Stimulated activated CD4-positive, alpha-beta T cell treated with anti-CD3 and anti-CD28 coated beads, Interleukin-4, amount 100 ng/mL, for 4 hours (primary cell): ENCODE measurements at places on chromosomes 16 and 17.

- no peak for DNase-seq
These were observed 94.5 kb upstream of the ZNF469 start for GRCh38 chr16:88288303-88288702.

GRCh38 chr16:84367750-84368307 is 509 bp upstream of the ATP2C2 start:
- DNase-seq: no peak

GRCh38 chr17:54814371-54814770 is 86.3 kb upstream of the TOM1L1 start:
- DNase-seq: no peak

DNA sequence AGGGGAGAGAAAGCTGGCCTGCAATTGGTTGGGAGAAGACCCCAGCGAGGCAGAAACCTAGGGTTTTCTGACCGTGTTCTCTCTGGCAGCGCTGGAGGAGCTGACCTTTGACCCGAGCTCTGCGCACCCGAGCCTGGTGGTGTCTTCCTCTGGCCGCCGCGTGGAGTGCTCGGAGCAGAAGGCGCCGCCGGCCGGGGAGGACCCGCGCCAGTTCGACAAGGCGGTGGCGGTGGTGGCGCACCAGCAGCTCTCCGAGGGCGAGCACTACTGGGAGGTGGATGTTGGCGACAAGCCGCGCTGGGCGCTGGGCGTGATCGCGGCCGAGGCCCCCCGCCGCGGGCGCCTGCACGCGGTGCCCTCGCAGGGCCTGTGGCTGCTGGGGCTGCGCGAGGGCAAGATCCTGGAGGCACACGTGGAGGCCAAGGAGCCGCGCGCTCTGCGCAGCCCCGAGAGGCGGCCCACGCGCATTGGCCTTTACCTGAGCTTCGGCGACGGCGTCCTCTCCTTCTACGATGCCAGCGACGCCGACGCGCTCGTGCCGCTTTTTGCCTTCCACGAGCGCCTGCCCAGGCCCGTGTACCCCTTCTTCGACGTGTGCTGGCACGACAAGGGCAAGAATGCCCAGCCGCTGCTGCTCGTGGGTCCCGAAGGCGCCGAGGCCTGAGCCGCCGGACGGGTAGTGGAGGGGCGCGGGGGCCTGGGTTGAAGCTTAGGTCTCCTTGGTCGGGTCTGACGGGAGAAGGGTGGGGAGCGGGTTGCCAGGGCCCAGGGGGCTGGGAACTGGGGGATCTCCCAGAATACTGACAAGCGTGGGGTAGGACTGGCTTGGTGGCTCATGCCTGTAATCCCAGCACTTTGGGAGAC is 7.4 kb upstream of the PYDC1 start:
- DNase-seq: no peak

GRCh38 chr17:42378959-42379594 is 9.2 kb downstream of the STAT3 start:
- DNase-seq: no peak

DNA sequence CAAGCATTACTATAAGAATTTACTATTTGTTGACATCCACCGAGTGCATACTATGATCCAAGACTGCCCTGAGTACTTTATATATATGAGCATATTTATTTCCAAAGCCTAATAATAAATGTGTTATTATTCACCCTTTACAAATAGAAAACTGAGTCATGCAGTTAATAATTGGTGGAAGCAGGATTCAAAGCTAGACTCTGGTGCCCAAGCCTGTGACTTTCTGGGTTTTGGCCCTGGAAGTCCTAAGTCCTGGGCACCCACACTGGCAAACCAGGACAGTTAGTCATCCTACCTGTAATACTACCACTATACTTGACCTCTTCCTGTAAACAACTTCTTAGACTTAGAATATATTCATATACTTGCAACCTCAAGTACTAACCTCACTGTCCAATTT is 257.4 kb upstream of the IRX5 start:
- no peak for DNase-seq

DNA sequence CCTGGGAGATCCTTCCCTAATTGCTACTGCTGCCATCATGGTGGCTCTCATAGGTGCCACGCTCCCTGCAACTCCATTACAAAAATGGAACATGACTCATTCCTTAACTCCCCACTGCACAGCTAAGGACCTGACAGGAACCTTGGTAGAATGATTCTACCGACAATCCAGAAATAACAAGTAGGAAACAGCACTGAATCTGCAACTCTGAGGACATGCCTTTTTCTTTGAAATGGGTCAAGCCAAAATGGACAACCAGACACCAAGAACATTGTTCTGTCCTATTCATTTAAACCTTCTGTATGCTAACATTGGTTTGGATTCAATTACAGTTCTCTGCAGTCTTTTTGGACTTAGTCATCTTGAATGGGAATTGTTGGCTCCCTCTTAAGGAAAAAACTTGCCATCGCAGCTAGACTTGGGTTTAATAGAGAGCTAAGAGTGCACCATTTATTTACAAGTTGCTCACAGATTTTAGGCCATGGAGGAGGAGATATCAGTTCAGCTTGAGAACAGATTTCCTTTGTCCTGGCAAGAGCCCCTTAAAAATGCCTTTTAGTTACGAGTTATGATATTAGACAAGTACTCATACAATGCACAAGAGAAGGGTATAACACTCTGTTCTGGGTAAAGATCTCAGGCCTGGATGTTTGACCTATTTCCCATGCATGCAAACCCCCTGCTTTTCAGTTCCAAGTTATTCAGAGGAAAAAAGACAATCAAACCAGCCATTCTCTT is 20.9 kb upstream of the NSRP1 start:
- DNase-seq: no peak

DNA sequence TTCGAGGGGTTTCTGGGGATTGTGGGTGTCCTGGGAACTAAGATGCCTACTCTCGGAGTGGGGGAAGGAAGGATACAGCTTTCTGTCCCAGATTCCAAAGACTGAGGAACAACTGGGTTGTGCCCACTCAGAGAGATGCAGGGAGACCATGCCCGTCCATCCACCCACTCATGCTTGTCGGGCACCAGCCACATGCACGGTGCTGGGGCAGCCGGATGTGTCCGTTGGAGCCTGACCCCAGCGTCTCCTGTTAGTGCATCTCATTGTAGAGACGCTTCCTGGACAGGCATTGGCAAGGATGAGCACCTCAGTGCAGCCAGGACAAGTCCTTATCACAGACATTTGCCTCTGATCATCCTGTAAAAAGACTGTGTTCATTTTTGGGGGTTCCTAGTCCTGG is 58.1 kb downstream of the METRNL start:
- DNase-seq: no peak

DNA sequence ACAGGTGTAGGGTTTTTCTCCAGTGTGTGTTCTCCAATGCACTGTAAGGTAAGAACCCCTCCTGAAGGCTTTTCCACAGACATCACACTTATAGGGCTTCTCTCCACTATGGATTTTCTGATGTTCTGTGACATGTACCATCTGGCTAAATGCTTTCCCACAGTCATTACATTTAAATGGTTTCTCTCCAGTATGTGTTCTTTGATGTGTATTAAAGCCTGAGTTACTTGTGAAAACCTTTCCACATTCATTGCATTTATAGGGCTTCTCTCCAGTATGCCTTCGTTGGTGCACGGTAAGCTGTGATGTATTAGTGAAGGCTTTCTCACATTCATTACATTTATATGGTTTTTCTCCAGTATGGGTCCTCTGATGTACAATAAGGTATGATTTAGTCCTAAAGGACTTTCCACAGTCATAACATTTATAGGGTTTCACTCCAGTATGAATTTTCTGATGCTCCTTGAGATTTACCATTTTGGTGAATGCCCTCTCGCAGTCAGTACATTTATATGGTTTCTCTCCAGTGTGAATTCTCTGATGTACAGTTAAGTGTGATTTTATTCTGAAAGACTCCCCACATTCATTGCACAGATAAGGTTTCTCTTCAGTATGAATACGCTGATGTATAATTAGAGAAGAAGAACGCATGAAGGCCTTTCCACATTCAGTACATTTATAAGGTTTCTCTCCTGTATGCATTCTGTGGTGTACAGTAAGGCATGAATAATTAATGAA is 30.9 kb downstream of the ZNF624 start:
- DNase-seq: no peak

- DNase-seq: no peak
These were observed 9.7 kb upstream of the BAHCC1 start for GRCh38 chr17:81385320-81386111.

- DNase-seq: no peak
These were observed 11.1 kb downstream of the HIC1 start for GRCh38 chr17:2065949-2066400.

DNA sequence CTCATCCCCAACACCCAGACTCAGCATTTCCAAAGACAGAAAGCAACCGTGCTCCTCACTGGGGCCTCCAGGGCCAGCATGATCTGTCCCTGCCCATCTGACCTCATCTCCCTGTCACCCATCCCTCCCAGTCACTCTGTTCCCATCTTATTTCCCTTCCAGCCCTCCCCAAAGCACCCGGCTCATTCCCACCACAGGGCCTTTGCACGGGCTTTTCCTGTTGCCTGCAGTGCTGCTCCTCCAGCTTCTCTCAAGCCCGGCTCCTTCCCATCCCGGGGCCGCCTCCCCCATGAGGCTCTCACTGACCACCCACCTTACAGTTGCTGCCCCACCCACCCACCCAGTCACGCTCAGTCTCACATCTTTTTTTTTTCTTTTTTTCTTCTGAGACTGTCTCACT is 54.8 kb downstream of the RMI2 start:
- no peak for DNase-seq

DNA sequence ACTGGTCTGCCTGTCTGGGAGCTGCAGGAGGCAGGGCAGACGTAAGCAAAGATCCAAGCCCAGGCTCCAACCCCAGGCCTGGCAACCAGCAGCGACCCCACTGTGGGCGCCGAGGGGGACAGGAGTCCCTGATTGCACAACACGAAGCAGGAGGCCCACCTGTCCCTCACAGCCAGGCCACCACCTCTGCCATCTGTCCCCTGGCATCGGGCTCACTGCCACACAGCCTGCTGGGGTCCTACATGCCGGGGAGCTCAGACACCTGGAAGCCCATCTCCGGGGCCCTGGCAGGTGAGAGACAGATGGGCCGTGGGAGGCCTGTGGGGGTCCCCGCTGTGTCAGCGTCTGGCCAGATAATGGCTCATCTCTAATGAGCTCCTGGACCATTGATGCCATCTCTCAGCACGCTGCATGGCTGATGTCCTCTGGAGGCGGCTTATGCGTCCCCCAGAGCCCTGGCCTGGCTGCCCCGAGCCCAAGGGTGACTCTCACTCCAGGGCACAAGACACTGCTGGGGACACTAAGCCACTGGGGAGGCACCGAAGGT is 11.3 kb upstream of the RASD1 start:
- no peak for DNase-seq

DNA sequence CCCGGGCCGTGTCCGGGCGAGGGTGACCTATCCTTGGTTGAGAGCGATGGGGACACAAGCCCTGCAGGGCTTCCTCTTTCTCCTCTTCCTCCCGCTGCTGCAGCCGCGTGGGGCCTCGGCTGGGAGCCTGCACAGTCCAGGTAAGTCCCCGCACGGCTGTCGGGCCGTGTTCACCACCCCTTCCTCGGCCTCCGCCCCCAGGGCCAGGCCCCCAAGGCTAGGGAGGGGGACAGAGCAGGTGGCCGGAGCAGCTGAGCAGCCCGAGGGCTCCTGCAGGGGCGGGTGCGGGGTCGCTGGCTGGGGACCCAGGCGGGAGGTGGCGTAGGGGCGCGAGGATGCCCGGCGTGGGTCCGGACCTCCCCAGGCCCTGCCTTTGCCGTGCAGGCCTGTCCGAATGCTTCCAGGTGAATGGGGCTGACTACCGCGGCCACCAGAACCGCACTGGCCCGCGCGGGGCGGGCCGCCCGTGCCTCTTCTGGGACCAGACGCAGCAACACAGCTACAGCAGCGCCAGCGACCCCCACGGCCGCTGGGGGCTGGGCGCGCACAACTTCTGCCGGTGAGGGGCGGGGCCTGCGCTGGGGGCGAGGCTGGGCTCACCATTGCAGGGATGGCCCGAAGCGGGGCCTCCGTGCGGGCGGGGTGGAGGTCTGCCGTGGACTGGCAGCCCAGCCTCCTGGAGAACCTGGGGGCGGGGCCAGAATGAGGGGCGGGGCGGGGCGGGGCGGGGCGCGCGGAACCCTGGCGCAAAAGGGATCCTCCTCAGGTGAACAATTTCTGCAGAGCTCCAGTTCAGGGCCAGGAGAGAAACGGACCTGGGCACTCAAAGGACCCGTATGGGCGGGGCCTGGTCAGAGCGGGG is 631 bp downstream of the KREMEN2 start:
- DNase-seq: peak; percentile 54

- no peak for DNase-seq
These were observed 238.4 kb downstream of the BCAS3 start for GRCh38 chr17:60916043-60916442.

DNA sequence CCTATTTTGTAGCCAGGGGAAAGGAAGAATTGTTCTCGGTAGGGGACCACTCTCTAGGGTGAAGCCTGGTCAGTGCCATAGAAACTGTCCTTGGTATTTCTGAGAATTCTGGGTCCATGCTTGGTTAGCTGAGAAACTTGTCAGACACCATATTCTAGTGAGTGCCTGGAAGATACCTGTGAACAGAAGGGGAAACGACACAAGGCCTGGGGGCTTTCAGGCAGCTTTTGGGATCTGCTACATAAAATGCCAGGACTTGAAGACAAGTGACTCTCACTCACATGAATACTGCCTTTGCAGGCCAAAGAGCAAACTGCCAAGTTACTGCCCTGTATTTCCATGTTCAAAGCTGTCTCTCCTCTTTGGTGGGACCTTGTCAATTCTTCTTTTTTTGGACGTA is 18.3 kb downstream of the ODF4 start:
- DNase-seq: no peak

DNA sequence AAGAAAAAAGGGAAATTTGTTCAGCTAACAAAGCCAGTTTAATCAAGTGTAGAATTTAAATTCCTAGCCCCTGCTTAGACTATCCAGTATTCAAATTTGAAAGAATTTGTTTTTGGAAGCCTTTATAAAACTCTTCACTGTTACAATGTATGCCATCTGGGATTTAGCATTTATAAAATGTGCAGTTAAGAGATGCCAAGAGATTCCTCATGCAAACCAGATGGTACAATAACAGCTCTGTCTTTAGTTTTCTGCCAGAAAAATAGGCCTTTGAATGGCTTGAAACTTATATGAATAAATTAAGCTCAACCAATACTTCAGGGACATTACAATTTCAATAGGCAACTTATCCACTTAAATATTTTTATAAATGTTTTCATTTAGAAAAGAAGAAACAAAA is 6.8 kb upstream of the ANKS4B start:
- DNase-seq: no peak

- no peak for DNase-seq
These were observed 264.5 kb downstream of the FTO start for GRCh38 chr16:53968454-53968853.

DNA sequence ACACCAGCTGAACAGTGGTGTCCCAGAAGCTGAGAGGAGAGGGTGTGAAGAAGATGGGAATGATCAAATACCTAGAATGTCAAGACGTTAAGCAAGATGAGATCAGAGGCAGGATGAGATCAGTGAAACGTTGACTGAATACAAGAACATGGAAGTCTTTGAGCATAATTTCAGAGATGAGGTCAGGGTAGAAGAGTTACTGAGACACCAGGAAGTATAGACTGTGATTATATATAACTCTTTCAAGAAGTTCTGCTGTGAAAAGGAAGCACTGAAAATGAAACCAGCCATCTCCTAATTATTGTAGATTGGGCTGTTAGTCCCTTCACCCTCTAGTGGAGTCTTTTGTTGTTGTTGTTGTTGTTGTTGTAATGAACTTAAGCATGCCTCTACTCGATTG is 9.1 kb downstream of the SHCBP1 start:
- DNase-seq: no peak

GRCh38 chr17:77908501-77908900 is 50.0 kb upstream of the TNRC6C start:
- DNase-seq: no peak
